ENCODE measurements at places on chromosomes 16 and 17.

DNA sequence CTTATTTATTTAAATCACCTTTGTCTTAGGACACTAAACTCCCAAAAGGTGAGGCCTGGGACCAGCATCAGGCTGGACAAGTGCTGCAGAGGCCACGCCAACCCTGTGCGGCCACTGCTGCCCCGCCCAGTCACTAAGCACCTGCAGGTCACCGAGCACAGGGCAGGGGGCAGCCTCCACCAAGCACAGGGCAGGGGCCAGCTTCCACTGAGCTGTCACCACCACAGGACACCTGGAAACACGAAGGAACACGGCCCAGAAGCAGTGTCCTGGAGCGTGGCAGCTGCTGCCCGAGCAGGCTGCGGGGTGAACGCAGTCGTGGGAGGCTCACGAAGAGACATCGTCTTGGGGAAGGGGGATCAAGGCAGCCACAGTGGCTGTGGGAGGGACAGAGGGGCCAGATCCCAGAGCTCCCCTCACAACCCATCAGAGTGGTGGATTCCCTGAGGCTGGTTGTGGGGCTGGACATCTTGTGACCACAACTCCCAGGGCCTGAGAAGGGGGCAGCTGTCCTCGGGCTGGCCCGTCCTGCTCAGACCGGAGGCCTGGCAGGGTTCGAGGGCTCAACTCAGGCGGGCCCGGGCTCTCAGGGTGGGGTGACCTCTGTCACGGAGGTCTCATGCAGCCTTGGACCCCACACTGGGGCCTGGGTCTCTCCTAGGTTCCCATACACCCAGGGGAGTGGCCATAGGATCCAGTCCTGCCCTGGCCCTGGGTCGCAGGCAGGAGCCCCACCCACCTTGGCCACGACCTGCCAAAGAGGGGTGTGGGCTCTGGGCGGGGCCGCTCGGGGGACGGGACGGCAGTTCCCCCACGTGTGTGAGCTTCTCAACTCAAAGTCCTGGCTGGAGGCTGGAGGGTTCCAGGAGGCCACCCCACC is 18.7 kb downstream of the RAB40B start:
- DNase-seq: no peak

DNA sequence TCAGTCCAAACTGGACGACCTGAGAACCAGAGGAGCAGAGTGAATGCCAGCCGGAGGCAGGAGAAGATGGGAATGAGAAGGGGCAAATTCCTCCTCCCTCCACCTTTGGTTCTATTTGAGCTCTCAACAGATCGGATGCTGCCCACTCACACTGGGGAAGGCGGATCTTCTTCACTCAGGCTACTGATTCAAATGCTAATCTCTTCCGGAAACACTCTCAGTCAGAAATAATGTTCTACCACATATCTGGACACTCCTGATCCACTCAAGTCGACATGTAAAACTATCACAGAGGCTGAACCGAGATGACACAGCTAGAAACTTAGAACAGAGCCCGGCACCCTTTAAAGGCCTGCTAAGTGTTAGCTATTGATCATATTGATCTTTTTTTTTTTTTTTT is 57.4 kb upstream of the GRIN2A start:
- DNase-seq: no peak

- no peak for DNase-seq
These were observed 97.7 kb downstream of the GSG1L start for GRCh38 chr16:27965801-27966200.

- DNase-seq: no peak
These were observed 69.5 kb downstream of the CMIP start for GRCh38 chr16:81514041-81514559.

DNA sequence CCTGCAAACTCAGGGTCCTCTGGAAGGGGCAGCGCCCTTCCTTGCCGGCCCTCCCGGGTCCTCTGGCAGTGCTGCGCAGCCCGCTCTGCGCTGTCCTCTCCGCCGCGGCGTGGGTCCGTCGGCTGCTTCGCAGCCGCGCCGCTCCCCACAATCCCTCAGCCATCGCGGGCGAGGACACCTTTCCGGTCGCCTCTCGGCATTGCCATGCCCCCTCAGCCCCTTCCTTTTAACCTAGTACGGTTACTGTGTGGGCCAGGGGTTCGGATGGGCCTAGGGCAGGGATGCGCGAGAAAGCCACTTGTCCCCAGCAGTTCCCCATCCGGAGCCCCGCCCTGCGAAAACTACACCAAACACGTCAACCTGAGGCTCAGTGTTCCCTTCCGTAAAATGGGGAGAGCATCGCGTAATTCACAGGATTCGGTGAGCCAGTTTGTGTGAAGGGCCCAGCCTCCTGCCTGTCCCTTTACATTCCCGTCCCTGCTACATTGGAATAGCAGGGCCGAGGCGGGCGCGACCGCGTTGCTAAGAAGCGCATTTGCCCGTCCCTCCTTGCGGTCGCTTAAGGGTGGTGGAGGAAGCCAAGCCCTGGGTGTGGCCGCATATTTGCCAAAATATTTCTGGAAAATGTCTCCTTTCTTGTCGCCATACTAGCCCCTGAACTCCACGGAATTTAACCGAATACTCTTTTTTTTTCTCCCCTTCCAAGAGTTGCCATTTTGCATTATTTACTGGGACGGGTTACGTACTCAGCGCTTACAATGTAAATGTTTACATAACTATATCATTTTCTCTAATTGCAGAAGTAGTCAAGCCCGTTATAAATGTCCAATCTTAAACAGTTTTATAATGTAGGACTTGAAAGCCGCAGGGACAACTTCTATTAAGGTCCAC is 13.2 kb downstream of the COPZ2 start:
- DNase-seq: no peak

DNA sequence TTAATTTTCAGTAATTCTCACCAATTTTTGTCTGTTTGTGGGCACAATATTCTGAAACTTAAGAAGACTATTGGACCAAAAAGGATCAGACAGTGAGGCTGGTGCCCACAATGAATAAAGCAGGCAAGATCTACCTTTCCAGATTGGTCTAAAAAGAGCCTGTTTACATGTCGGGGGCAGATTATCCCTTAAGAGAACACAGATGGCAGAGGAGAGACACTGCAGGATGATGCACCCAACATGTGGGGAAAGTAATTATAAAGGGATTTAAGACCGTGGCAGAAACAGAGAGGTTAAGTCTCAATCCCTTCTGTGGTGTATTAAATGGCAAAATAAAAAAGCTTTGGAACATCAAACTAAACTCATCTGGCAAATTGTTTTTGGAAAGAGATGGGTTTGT is 331.8 kb upstream of the CDH11 start:
- no peak for DNase-seq

- no peak for DNase-seq
These were observed 24.7 kb upstream of the UMOD start for GRCh38 chr16:20377181-20377580.

GRCh38 chr17:77542551-77543490 is 402.1 kb downstream of the SEC14L1 start:
- DNase-seq: peak; percentile 40

Measured in activated CD4-positive, CD25-positive, alpha-beta regulatory T cell (primary cell).